Suppressor macrophage treated with lipopolysaccharide for 4 hours (primary cell): ENCODE measurements at places on chromosomes 1 and 21.
A peak's percentile ranks its signal among the peaks of the same experiment; 100 is the strongest.

GRCh38 chr1:8662380-8663072 is 154.9 kb downstream of the RERE start:
- no peak for DNase-seq

DNA sequence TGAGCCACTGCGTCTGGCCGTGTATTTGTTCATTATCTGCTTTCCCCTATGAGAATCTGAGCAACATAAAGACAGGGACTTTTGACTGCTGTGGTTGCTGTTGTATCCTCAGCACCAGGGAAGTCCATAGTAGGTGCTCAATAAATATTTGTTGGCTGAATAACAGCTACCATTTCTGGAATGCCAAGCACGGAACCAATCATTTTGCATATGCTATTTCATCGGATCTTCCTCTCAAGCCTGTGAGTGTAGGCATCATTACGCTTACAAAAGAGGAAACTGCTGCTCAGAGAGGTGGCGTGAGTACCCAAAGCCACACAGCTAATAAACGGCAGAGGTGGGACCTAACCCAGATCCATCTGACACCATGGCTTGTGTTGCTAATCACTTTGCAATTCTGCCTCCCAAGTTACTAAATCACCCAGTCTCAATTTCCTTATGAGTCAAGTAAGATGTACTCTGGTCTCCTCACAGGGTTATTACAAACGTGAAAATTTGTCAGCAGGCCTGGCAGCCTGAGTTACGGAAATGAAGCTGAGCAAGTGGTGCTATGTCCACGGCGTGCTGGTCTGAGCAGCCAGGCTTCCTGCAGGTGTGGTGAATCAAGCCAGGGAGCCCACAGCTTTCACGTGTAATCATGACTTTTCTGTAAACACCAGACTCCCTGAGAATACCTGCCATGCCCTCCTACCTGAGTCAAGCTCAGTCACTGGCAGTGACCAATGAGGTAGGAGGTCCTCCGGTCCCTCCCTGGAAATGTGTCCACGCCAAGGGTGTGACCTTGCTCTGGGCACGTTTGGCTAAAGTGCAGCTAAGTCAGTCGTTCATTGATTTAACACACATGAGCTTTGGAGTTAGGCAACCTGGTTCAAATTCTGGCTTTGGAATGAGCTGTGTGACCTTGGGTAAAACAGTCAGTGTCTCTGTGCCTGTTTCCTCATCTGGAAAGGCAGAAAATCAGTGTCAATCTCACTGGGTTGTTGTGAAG is 4.8 kb upstream of the RHCE start:
- DNase-seq, result no peak

GRCh38 chr1:26010825-26011224 is 10.8 kb upstream of the EXTL1 start:
- DNase-seq, result no peak

- DNase-seq, result no peak
Observed at GRCh38 chr1:212106286-212106792, 70.8 kb downstream of the DTL start.

DNA sequence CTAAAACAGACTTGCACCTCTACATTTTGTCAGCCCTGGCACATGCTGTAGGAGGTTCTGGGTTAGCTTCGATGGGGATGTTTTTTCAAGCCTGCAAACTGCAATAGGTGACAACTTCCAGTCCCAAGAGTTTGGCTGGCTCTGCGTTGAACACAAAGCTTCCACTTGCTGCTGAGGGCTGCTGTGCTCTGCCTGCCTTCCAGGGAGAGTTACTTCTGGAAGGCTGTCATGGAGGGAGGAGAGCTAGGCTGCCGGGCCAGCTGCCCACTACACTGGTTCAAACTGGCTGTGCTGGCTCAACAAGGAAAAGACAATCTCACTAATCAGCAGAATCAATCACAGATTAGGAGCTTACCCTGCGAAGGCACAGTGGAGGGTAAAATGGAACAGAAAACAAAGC is 46.7 kb upstream of the PPP2R5A start:
- DNase-seq, result no peak

DNA sequence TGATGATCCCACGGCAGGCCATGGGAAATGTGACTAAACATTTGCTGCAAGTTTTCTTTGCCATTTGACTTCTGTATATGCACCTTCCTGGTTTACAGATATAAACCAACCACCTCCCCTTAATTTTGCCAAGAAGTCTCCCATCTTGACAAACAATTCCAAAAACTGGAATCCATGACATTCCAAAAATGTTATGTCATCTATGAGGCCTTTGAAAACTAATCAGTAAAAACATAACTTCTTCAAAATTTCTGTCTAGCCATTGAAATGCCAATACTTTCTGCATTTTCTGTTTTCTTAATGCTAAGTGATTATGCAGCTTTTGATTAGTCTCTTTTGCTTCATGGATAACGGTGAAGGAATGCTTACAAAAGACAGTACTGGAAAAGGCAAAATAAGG is 84.1 kb downstream of the LYST start:
- DNase-seq, result no peak

DNA sequence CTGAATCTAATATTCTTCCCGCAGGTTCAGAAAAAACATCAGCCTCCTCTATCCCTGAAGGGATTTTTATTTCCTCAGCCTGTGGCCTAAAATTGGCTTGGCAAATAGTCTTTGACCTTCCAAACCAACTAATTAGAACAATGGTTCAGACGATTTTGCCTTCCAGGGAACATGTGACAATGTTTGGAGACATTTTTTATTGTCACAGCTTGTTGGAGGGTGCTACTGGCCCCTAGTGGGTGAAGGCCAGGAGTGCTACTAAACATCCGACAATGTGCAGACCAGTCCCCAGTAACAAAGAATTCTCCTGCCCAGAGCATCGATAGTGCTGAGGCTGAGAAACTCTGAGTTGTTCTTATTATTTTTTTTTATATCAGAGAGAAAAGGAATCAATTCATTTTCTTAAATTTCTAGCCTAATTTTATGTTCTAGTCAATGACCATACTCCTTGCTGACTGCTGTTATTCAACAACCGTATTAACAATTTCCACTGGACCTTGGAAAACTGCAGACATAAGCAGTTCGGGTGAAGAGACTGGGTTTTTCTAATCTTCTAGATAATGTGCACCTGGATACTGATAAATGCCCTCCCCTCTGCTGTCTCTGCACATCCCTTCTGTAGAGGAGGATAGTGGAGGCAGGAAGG is 280.7 kb downstream of the LMX1A start:
- DNase-seq, result no peak

- DNase-seq, result no peak
Observed at GRCh38 chr1:81813691-81814090, 13.0 kb downstream of the ADGRL2 start.

- peak; percentile 3 for DNase-seq
Observed at GRCh38 chr1:175742790-175743459, 470 bp downstream of the TNR start.

GRCh38 chr1:150567717-150568593 is 11.5 kb downstream of the MCL1 start:
- DNase-seq, result peak; percentile 80
